Stimulated activated CD4-positive, alpha-beta T cell treated with anti-CD3 and anti-CD28 coated beads, TNF-alpha, amount 100 ng/mL, for 1 hour (primary cell): ENCODE measurements at places on chromosomes 5 and 9.

DNA sequence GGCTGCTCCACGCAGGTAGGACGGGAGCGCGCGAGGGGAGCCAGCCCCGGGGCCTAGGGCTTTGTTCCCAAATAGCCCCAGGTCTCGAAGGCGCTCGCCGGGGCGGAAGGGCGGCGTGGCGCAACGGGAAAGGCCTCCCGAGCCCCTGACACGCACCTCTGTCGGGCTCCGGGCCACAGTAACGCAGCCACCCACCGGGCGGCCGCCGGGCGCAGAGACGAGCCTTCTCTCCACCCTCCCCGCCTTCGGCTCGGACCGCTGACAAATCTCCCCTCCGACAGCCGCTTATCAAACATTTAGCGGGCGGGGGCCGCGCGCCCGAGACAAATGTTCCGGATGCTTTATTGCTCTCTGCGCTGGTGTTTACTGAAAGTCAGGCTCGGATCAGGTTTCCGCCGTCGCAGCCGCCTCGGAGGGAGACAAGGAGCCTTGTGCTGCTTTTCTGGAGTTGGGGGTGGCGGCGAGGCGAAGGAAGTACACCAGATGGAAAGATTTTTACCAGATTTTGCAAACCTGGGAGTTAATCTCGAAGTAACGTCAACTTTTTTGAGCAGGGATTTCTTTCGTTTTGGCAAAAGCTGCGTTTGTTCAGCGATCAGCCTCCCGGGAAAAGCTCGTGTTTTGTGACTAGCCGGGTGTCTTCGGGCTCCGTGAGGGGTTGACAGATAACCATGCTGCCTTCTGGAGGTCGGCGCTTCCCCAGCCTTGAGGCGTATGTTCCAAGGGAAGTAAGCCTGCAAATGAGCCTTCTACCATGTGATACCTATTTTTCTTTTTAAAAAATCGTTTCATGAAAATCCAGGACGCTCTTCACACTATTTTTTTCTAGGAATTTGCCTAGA lies 950 bp downstream of the RGMB start:
- DNase-seq: no peak

- DNase-seq: peak; percentile 2
These were observed 196.5 kb upstream of the TBCA start for GRCh38 chr5:77972469-77973252.

GRCh38 chr5:172569861-172570558 lies 71.1 kb upstream of the NEURL1B start:
- no peak for DNase-seq

DNA sequence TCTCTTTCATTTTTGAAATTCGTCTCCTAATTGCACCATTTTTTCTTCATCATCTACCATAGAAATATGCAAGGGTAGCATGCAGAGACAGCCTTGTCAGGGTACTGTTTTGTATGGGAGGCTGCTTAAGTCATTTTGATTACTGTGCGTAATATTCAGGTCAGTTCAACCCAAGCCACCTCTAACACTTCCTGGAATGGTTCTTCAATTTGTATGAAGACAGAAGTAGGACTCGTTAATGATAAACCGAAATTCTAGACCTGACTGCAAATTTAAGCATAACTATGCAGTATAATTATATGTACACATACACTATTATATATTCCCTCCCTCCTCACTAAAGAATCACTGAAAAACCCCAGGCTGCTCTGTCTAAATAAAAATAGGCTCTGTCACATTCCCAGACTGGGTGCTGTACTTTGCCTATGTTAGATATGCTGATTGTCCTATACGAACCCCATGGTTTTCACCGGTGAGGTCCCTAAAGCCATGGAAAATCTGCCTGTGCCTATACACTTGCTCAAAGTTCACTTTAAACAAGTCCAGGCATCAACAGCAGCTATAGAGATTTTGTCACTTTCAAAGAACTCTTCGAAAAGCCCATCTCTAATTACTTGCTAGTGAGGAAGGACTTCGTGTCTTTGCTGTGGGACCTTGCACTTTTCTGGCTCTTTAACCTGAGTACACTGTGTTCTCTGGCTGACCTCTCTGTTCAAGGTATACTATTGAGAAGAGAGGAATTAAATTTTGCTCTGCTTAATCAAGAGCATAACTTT lies 352.1 kb upstream of the CD180 start:
- DNase-seq: no peak

DNA sequence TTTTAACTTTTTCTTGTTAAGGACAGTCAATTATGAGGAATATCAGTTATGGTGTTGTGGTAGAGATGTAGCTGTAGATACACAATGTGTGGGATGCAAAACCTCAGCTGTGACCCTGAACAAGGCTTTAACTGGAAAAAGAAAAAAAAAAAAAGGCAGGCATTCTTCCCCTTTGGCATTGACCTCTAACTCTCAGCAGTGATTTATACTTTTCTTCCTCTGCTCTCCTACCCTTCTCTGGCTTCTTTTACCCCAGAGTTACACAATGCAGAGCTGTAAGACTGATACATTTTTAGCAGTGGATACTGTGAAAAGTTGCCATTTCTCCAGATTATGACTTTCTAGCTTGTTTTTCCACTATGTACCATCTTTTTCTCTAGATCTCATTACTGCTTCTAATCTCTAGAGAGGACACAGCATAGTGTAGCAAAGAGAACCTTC lies 2.0 kb downstream of the CTNNAL1 start:
- DNase-seq: no peak

DNA sequence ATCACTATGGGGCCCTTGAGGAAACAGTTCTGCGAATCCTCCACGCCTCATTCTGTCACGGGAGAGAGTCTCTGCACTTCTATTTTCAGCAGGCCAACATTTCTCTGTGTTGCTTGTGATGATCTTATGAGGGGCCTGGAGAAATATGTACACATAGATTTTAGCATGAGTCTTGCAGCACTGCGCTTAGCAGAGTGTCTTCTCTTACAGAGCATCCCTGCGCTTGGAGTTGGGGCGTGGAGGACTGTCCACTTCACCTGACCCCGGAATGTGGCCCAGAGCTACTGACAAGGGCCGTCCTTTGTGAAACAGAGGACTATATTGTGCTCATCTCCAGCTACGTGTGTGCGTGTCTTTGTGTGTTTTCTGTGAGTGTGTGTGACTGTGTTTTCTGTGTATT lies 428.2 kb upstream of the IRX4 start:
- DNase-seq: no peak

- no peak for DNase-seq
These were observed 13.1 kb upstream of the SPINK13 start for GRCh38 chr5:148255456-148255855.

DNA sequence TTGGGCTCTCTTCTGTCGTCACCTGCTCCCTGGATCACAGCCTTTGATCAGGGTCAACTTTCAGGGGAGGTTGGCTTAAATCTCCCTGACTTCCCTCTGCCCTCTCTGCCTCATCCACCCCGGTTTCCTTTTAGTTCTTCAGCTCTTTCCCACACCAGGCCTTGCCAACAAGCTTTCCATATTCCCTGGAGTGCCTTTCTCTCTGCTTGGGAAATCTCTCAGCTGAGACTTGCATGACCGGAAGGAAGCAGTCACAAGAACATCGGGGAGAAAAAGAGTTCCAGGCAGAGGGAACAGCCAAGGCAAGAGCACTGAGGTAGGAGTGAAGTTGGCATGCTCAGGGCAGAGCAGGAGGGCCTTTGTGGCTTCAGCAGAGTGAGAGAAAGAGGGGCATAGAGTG lies 88.4 kb upstream of the HSPA9 start:
- DNase-seq: no peak

- no peak for DNase-seq
These were observed 720 bp downstream of the NOTCH1 start for GRCh38 chr9:136544964-136545691.

- no peak for DNase-seq
These were observed 64.1 kb downstream of the PLAC8L1 start for GRCh38 chr5:146041180-146041789.

- DNase-seq: no peak
These were observed 49.7 kb downstream of the ACTBL2 start for GRCh38 chr5:57432876-57433275.

GRCh38 chr5:40503439-40503838 lies 176.3 kb upstream of the PTGER4 start:
- no peak for DNase-seq

DNA sequence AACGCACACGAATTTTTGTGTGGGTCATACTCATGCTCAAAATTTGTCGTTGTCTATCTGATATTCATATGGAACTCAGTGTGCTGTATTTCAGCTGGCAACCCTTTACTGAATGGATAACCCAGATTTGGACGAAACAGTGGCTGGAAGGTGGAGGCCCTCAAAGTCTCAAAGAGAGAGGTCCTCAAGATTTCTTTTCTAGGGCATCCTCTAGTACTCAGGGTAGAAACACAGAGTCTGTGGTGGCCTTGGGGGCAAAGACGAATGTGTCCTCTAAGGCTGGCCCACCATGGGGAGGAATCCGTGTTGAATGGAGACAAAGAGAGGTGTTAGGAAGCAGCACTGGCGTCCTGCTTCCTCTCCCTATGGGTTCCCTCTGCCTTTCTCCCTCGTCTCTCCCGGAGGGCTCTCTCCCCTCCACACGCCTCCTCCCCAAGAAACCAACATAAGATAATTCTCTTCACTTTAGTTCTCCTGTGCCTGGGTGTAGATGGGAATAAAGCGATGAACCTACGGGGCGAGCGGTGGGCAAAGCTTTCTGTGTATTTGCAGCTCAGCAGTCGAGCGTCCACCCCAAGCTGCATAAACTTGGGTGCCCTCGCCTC lies 333.7 kb downstream of the CWC27 start:
- no peak for DNase-seq

GRCh38 chr5:159913048-159913447 lies 3.2 kb upstream of the ADRA1B start:
- no peak for DNase-seq

DNA sequence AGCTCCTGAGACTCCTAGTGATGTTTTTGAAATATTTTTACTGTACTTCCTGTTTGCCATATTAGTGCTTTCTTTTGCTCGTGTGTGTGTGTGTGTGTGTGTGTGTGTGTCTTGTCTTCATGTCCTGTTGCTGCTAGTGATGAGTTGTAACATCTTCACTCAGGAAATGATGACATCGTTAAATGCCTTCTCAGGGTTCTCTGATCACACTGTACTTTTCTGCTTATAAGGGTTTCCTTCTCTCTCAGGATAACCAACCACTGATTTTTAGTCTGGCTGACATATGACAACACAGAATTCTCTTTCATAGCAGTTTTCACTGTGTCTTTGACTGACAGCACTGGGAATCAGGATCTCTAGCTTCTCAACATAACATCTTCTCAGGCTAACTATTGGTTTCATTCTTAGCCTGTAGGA lies 16.1 kb downstream of the SV2C start:
- no peak for DNase-seq

GRCh38 chr9:6054280-6055099 lies 39.1 kb upstream of the RANBP6 start:
- DNase-seq: peak; percentile 7

DNA sequence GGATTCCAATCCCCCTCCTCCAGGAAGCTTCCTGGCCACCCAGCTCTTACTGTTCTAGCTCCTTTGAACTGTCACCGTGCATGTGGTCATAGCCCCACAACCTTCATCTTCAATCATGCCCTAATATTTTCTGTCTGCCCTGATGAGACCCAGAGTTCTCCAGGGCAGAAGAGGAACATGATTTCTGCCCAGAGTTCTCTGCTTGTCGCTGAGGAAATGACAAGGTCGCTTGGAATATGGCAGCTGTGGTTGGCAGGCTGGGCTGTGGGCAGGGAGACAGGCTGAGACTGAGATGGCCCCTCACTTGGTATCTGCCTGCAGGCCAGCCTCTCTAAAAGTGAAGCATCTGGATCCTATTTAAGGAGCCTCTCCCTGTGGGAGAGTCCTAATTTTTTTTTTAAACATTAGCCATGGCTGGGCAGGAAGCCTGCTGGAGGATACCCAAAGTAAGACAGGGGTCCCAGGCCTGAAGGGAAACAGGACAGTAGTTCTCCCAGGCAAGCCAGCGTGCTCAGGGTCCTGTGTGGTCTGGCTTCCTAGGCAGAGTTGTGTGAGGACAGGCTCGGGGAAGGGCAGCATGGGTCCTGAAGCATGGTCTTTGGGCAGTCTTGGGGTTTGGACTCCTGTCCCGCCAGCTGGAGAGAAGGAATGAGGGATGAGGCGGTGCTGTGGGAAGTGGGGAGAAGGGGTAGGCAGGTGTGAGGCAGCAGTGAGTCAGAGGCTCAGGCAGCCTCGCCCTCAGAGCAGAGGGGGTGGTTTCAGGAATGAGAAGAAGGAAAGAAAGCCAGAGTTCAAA lies 242.1 kb downstream of the FSTL4 start:
- DNase-seq: no peak

- DNase-seq: no peak
These were observed 43.6 kb downstream of the JADE2 start for GRCh38 chr5:134568761-134569695.

GRCh38 chr5:155406815-155407214 lies 393.3 kb downstream of the KIF4B start:
- DNase-seq: no peak

DNA sequence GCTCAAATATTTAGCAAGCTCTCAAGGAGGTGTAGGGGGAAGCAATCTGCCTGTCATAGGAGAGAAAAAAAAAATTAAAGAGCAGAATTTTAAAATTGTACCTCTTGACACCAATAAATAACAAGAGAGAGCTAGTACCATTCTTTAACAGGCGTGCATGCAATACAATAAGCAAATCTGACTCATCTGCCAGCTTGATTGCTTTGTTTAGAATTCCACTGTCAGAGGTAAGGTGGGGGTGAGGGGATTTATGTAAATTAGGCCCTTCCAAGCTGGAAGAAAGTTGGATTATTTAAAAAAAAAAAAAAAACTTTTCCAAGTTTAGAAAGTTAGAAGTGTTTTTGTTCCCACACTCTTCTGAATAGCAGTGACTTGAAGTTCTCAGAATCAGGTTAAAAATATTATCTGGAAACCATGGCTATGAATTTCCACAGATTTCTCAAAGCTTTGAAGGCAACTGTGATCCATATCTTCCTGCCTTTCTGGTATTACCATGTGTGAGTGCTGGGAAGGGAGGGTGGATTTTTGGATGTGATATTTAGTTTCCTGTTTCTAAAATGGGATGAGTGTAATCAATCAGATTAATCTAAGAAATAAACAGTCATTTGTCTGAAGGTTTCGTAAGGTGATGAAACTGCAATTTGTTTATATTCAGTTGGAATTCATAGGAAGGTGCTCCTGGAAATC lies 477.5 kb downstream of the TLE4 start:
- no peak for DNase-seq

- no peak for DNase-seq
These were observed 90.7 kb upstream of the PTCH1 start for GRCh38 chr9:95607507-95607906.

DNA sequence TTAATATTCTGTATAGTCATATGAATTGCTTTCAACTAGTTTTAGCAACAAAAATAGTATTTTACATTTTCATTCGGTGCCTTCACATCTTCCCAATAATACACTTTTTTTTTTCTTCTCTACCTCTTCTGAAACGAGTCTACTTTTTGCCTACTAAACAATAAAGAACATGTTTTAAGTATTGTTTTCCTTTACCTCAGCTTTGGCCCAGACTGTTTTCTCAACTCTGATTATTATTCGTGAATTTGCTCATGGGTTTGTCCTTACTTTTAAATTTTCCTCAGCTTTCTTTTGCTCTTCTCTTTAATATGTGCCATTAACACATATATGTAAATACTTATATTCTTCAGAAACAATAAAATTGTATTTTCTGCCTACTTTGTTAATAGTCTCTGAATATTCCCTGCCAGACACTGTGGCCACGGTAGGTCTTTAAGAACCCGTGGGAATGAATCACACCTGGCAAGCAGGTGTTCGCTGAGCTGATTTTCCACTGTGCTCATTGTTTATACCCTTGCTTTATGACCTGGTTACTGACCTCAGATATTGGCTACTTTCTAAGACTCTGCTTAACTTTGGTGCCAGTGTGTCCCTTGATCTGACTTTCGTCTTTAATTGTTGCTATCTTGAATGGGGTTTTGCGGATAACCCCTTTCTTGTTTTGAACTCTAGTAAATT lies 49.1 kb downstream of the FAM170A start:
- no peak for DNase-seq

GRCh38 chr9:7009065-7009464 lies 251.3 kb downstream of the KDM4C start:
- no peak for DNase-seq
